NT2/D1 (cell line): ENCODE measurements at places on chromosomes 7 and 10.

- DNase-seq = no peak
Measured at GRCh38 chr7:16034353-16034752, 347.9 kb upstream of the MEOX2 start.

DNA sequence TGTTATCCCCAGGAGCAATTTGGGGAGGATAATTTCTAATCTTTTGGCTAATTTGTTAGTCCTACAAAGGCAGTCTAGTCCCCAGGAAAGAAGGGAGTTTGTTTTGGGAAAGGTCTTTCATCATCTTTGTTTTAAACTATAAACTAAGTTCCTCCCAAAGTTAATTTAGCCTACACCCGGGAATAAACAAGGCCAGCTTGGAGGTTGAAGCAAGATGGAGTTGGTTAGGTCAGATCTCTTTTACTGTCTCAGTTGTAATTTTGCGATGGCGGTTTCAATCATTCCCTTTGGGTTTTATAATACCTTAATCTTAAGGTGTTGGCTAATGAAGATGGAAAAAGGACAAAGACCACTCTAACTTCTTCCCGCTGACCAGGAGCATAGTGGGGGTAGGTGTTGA, 166.4 kb upstream of the NAMPT start:
- no peak for DNase-seq

DNA sequence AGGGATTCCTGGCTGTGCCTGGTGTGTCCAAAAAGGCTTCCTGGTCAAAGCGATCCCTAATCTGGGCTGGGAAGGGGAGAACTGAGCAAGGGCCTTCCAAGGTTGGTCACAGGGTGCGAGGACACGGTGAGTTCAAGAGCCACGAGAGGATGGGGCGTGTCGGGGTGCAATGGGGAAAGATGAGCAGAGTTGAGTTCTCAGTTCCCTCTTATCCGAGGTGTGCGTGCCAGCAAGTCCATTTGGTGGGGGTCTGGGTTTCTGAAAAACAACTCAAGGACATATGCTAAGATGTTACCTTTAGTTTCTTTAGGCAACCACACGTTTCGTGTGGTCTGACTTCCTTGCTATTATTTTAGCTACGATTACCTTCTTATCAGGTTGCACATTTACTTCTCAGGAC, 1.3 kb downstream of the ZNF775 start:
- DNase-seq = no peak

DNA sequence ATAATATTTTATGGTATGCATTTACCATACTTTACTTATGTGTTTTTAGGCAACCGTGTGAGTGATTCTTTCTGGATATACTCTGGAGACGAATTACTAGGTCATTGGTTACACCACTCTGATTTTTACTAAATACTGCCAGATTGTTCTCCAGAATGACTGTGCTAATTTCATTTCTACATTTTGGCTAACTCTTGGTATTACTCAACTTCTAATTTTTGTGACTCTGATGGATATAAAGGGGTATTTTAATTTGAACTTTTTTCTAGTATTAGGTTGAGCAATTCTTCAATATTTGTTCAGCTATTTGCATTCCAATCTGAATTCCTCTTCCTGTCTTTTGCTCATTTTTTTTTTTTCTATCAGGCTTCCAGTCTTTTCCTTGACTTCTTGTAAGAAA, 223.6 kb downstream of the MDFIC start:
- no peak for DNase-seq

GRCh38 chr10:72310636-72311035, 36.9 kb downstream of the DDIT4 start:
- no peak for DNase-seq

GRCh38 chr10:6979371-6979770, 399.3 kb upstream of the PRKCQ start:
- no peak for DNase-seq

DNA sequence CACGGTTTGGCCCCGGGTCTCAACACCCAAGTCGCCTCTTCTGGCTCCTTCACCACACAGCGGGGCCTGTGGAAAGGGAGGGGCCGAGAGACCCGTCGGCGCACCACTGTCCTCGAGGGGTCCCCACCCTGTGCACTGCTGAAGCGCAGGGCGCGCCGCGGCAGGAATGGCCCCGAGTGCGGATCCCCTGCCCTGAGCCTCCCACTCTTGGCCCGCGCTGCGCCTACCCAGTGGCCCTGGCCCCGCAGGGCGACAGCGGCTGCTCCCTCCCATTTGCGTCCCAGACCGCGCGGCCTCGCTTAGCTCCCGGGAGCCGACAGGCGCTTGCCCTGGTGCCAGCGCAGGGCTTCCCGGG, 2.1 kb upstream of the SFMBT2 start:
- no peak for DNase-seq

GRCh38 chr7:106795877-106796231, 69.2 kb upstream of the PIK3CG start:
- no peak for DNase-seq

DNA sequence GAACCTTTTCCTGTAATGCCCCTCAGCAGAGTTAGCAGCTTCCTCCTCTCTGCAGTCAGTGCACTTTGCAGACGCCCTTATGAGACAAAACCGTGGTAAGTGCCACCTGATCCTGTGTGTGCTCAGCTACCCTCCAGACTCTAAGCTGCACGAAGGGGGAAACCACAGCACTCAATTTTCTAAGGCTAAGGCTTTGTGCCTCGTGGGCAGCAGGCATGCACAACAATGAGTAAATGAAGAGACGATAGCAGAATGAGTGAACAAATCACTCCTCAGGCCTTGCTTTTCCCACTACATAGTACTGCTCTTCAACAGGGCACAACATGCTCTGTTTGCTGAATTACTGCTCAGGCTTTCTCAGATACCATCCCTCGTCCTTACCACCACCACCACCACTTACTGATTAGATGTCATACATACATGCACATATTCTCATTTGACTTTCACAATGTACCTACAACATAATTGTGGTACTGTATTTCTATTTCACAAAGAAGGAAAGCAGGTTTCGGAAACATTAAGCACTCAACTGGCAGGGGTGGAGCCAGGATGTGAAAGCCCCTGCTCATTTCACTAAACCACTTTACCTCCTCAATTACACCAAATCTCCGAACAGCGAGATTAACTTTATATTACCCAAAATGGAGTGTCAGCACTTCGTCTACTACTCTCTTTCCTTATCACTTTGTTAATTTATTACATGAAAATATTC, 85.4 kb downstream of the ICA1 start:
- no peak for DNase-seq

GRCh38 chr10:24209432-24209771, 464 bp downstream of the KIAA1217 start:
- DNase-seq = no peak

- DNase-seq = no peak
Measured at GRCh38 chr10:79107736-79108264, 39.0 kb downstream of the ZMIZ1 start.

- no peak for DNase-seq
Measured at GRCh38 chr7:159142730-159143129, 1.9 kb downstream of the VIPR2 start.

DNA sequence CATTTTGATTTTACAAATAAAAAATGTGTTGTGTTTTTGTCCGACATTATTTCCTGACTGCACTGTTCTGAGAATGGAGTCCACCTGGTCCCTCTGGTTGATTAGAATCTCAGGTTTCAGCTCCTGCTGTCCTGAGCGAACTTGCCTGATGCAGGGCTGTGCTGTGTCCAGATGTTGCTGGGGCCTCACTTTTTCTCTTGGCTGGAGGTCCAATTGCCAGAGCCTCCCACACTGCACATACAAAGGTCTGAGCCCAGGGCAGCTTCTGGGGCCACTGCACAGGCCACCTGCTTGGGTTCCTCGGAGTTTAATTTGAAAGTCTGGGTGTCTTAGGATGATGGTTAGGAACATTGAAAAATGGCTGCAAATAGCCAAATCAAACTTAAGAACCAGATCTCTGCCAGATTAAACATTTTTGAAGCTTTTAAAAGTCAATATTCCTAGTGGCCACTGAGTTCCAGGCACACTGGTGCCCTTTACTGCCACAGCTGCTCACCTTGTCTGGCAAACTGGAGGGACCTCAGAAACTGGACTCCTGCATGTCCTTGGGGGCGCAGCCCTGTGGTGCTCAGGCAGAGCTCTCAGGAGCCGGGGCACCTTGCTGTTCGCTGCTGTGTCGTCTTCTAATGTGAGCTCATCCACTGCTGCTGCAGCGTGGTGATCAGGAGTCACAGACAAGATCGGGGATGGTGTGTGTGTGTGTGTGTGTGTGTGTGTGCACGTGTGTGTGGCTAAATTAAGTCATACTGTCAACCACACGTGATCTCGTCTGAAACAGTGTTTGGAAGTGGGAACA, 75.0 kb downstream of the WDR37 start:
- DNase-seq = no peak

- no peak for DNase-seq
Measured at GRCh38 chr7:140678081-140678815, 5.5 kb downstream of the ADCK2 start.

DNA sequence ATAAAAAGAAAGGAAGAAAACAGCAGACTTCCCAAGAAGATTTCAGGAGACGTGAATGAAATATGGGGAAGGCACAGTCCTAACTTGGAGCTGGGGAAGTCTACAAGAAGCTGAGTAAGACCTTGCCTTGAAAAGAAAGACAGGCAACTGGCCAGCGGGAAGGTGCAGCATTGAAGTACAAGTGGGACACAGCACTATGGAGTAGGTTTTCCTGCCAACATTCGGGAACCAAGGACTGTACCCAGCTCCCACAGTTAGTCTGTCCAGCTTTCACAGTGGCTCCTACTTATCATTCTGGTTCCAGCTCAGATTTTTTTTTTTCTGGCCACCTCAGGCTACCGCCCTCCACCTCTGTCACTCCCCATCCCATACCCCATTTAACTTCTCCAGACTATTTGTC, 10.0 kb downstream of the HPS1 start:
- no peak for DNase-seq

DNA sequence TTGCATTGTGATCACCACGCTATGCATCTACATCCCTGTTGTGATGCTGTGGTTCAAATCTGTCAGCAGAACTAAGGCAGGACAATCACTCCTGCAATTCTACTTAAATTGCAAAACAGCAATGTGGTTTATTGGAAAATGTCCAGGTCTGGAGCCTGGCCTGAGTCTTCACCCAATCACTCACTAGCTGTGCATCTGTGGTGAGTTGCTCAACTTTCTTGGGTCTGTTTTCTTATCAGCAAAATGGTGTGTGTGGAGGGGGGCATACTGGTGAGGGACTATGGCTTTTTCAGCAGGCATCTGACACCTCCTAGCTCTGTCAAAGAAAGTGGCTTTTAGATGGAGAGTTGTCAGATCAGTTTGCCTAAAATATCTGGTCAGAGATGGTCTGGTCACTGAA, 108.3 kb upstream of the FEZF1 start:
- no peak for DNase-seq

GRCh38 chr7:129427526-129428045, 6.6 kb upstream of the STRIP2 start:
- DNase-seq = no peak

DNA sequence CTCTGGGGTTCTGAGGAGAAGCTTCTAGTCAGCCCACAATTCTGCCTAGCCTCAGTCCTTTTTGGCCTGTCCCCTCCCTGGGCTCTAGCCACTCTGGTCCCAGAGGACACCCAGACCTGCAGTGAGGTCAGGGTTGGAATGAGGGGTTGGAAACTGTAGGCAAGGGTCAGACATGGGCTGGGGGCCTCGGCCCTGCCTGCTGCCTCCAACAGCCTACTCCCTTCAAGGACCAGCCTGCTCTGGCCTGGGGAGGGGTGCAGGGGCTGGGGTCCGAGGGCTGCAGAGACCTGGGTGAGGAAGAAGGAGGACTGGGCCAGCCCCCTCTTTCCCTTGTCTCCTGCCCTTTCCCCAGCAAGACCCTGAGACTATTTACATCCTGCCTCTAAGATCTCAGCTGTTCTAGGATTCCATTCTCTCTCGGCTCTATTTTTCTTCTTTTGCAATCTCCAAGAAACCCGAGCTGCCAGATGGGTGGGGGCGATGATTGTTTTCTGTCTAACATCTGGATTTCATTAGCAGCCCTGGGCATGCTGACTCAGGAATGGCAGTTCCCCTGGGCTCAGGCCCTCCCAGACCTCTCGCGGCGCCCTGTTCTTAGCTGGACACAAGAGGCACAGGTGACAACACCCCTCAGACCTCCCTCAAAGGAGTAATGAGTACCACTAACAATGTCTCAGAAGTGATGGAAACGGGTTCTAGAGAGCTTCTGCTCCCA, 23.1 kb downstream of the ZCCHC24 start:
- DNase-seq = no peak

DNA sequence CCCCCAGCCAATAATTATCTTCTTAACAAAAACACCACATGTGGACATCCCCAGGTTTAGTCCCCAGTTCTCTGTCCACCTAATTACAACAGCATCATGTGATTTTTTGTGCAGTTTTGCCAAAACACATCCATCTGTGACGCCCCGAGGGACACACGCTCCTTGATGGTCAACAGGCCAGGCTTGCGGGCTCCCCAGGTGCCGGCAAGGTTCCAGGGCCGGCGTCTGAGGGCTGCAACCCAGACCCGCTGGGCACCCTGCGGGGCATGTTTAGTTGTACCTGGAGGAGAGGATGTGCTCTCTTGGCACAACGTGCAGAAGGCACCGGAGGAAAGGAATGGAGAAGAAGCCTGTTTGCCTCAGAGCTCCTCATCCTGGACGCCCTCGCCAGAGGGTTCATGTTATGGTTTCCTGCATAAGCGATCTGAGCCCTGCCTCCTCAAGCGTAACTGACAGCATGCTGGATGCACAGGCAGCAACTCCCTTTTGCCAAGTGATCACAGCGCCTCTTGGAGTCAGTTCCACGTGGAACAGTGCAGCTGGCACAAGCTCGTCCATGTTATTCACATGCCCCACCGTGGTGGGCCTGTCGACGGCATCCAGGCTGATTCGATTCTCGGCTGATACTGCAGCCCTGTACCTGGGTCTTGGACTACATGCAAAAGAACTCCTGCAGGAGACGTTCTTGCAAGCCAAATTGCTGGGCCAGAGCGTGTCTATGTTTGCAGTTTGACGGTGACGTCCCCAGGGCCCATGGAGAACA, 41.6 kb downstream of the JAKMIP3 start:
- no peak for DNase-seq

GRCh38 chr10:114151892-114152291, 22.1 kb downstream of the CCDC186 start:
- DNase-seq = no peak

DNA sequence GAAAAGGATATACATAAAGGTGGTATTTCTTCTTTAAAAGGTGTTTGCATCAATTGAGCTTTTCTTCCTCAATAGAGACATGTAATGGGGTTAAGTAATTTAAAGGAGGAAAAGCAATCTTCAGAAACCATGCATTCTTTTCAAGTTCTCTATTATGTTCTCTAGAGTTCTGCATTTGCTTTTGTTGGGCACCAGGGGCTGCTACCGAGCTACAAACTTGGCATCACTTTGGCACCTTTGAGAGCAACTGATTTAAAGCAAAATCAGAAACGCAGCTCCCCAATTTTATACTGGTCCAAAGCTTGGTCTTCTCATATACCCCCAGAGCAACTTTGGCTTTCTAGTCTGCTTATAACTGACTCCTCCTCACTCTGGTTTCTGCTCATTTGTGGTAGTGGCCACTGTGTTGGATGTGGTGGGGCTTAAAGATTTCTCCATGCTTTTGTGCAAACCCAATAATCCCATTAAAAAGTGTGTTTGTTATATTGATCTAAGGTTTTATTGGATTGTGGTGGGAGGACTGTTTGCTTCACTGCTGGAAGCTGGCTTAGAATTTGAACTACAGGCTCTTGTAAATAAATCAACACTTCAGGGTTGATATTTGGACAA, 712.1 kb downstream of the PHTF2 start:
- DNase-seq = peak; percentile 57

GRCh38 chr7:151708610-151709009, 168.3 kb downstream of the PRKAG2 start:
- no peak for DNase-seq
